Chondrocyte (in vitro differentiated cells): ENCODE measurements at places on chromosomes 16 and 17. TPM values are rescaled to one million over a fixed set of nuclear protein-coding genes. Genes with fewer than 3 reads are reported as not detected.

DNA sequence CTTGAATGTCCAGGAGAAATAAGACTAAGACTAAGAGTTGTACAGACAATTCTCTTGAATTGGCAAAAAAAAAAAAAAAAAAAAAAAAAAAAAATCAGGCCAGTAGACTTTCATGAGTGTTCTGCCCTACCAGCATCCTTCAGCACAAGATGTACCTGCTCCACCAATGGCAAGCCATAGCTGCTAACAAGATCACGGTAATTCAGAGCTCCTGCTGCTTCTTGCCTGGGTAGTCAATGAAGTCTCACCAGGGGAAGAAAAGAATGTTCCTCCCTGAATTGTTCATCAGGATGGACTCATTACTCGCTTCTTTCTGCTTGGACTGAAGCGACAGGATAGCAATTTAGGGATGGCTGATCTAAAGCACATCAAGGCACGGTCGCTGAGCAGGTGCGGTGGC, 31.1 kb upstream of the APOH start:
- H3K4me3 ChIP-seq: no peak overlapping the region
- peaks cover 2% of the 10 kb centered on the region for H3K4me1 ChIP-seq
- DNase-seq: no peak

DNA sequence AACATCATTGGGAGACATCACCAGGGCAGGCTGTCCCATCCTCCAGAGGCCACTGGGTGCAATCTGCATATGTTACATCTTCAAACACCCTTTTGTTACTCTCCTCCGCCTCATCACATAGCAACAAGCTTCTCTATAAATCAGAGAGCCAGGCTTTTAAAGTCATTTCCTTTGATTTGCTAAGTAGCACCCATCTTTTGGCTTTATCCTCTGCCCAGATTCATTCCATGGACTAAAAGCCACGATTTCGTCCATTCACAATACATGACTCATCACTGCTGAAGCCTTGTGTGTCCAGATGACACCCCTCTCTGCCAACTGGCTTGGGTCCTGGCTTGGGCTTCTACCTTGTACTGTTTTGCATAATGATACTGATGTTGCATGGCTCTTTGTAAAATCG, 2.0 kb upstream of the KRT38 start:
- H3K4me3 ChIP-seq: no peak overlapping the region
- H3K4me1 ChIP-seq: no peaks in the 10 kb centered on the region
- H3K27me3 ChIP-seq: peaks cover 20% of the 10 kb centered on the region

SDR42E1 gene
- total RNA-seq: not detected in 3 replicates

JPH3 gene
- 1.1 to 1.9 TPM (median 1.2 TPM) in 3 replicates for total RNA-seq

GRCh38 chr17:67156269-67157199, 88.5 kb downstream of the HELZ start:
- H3K4me1 ChIP-seq: peaks cover 33% of the 10 kb centered on the region
- no peak for DNase-seq
- peak overlapping the region; percentile 4 for H3K27ac ChIP-seq
- H3K27me3 ChIP-seq: no peaks in the 10 kb centered on the region
- H3K36me3 ChIP-seq: peaks cover 16% of the 10 kb centered on the region
- H3K4me3 ChIP-seq: no peak overlapping the region

CBFA2T3 gene
- 0.23 TPM in 1 of 3 replicates, not detected in the others for total RNA-seq

- H3K27ac ChIP-seq: no peak overlapping the region
- no peaks in the 10 kb centered on the region for H3K36me3 ChIP-seq
- no peaks in the 10 kb centered on the region for H3K4me1 ChIP-seq
- H3K4me3 ChIP-seq: no peak overlapping the region
- no peak for DNase-seq
These were observed 28.6 kb downstream of the MYLK3 start for GRCh38 chr16:46719528-46719927.

ODAD4 gene
- 0.70 to 0.99 TPM (median 0.77 TPM) in 3 replicates for total RNA-seq

- no peak for DNase-seq
- H3K27ac ChIP-seq: no peak overlapping the region
- H3K4me1 ChIP-seq: peaks cover 32% of the 10 kb centered on the region
- H3K27me3 ChIP-seq: no peaks in the 10 kb centered on the region
These were observed 3.8 kb downstream of the HSDL1 start for GRCh38 chr16:84141143-84141670.

DNA sequence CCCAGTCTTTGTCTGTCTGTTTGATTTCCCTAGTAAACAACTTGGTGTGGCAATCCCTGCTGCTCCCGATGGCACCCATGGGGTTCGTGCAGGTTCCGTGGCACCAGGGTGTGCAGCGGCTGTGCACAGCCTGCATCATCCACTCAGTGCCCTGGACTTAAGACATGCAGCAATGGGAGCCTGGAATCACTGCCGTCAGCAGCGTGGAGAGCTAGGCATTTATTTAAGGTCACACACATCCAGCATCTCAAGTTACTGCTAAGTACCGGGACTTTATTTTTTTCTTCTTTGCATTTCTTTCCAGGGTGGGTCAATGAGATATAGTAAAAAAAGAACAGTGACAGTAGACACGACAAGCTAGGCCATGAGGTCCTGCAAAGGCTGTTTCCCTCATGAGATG, 2.8 kb downstream of the DHRS7C start:
- H3K27me3 ChIP-seq: no peaks in the 10 kb centered on the region
- H3K36me3 ChIP-seq: no peaks in the 10 kb centered on the region
- DNase-seq: no peak
- no peak overlapping the region for H3K4me3 ChIP-seq
- H3K4me1 ChIP-seq: peaks cover 17% of the 10 kb centered on the region

GRCh38 chr16:50747207-50747956, 5.5 kb downstream of the CYLD start:
- DNase-seq: no peak
- peaks cover 11% of the 10 kb centered on the region for H3K36me3 ChIP-seq
- no peak overlapping the region for H3K27ac ChIP-seq
- H3K27me3 ChIP-seq: no peaks in the 10 kb centered on the region
- H3K4me1 ChIP-seq: peaks cover 23% of the 10 kb centered on the region
- H3K4me3 ChIP-seq: no peak overlapping the region

CDRT4 gene
- total RNA-seq: 6.2 to 9.1 TPM (median 7.1 TPM) in 3 replicates

DNA sequence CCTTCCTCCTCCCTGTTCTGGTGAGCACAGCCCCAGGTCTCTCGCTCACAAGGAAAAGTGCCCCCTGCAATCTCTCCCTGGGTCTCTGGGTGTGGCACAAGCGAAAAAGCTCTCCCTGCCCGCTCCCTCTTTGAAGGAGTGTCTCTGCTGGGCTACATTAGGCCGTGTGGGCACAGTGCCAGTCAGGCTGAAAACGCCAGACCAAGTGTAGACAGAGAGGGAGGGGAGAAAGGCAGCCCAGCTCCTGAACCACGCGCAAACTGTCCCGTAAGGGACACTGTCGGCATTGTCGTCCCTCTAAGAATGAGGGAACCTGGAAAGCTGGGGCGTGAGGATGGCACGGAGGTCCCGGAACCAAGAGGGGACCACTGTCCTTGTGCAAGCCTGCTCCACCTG, 3.9 kb downstream of the SMIM5 start:
- DNase-seq: no peak
- peaks cover 2% of the 10 kb centered on the region for H3K36me3 ChIP-seq
- no peak overlapping the region for H3K4me3 ChIP-seq
- no peak overlapping the region for H3K27ac ChIP-seq

TMC6 gene
- total RNA-seq: 12.4 to 19.6 TPM (median 17.5 TPM) in 3 replicates

IRX6 gene
- not detected in 3 replicates for total RNA-seq

MAF gene
- 10.4 to 15.8 TPM (median 14.5 TPM) in 3 replicates for total RNA-seq

SOST gene
- not detected in 3 replicates for total RNA-seq

KRTAP1-1 gene
- total RNA-seq: not detected in 3 replicates

- no peak for DNase-seq
- H3K4me3 ChIP-seq: no peak overlapping the region
- peak overlapping the region; percentile 34 for H3K27ac ChIP-seq
- peaks cover 2% of the 10 kb centered on the region for H3K36me3 ChIP-seq
These were observed 32.8 kb upstream of the ETV4 start for GRCh38 chr17:43578699-43579565.

DNA sequence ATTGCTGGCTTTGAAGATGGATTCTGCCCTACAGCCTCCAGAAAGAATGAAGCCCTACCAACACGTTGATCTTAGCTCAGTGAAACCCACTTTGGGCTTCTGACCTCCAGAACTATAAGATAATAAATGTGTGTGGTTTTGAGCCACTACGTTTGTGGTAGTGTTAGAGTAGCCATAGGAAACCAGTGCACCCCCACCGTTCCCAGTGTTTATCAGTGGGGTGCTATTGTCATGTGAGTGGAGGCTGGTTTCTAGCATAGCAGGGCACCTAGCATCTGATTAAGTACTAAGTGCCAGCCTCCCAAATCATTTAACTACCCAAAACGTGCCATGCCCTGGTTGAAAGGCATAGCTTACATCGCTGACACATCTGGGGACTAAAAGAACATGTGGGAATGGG, 423.9 kb downstream of the UTP18 start:
- DNase-seq: no peak
- H3K27me3 ChIP-seq: peaks cover 6% of the 10 kb centered on the region
- no peak overlapping the region for H3K27ac ChIP-seq
- H3K36me3 ChIP-seq: no peaks in the 10 kb centered on the region
